ENCODE measurements at places on chromosomes 4 and X. TPM values are rescaled to one million over a fixed set of nuclear protein-coding genes. Genes with fewer than 3 reads are reported as not detected.

The SETD7 gene
- 23.1 TPM for total RNA-seq

The RTL9 gene
- not detected for total RNA-seq

The SGMS2 gene
- 0.08 TPM for total RNA-seq

The TRPC5OS gene
- not detected for total RNA-seq

The DDIT4L gene
- not detected for total RNA-seq

The MAGEA3 gene
- not detected for total RNA-seq

The SHROOM4 gene
- total RNA-seq: not detected

The HSFX3 gene
- total RNA-seq: not detected

The ZNF141 gene
- 13.7 TPM for total RNA-seq

The SMAD1 gene
- total RNA-seq: 9.7 TPM

The DDX53 gene
- total RNA-seq: not detected

The GDPD2 gene
- total RNA-seq: not detected

All from CD4-positive, alpha-beta T cell (primary cell).